ENCODE measurements at places on chromosomes 5 and 9. TPM values are rescaled to one million over a fixed set of nuclear protein-coding genes. Genes with fewer than 3 reads are reported as not detected.

The PPWD1 gene
- 61.7 TPM for total RNA-seq

The PCDHB10 gene
- total RNA-seq, result not detected

DNA sequence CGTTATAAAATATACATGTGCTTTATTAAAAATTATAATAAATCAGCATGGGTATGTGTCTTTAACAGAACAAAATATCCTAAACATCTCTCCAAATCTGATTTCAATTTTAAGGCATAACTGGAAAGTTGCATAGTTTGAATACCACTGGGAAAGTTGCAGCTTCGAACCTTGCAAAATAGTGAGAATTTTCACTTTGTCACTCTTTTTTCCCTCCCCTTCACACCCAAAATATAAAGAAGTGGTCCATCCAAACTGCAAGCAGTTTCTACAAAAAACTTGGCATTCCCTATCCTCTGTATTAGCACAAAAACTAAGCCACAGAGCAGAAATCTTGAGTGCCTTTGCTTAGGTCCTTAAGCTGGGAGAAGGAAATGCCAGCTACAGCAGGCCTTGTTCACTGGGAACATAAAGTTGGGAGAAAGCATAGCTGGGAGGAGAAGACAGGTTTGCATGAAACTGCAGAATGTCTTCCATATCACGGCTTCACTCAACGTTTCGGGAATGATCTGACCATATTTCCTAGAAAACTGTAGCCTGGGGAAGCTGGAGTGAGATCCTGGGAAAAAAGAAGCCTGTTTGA lies 400.3 kb downstream of the EBF1 start:
- DNase-seq, result no peak

The ACSL6 gene
- total RNA-seq, result 26.5 TPM

The CLIC3 gene
- total RNA-seq, result 2.6 TPM

- DNase-seq, result no peak
Observed at GRCh38 chr5:11126844-11127243, 365.8 kb upstream of the DAP start.

DNA sequence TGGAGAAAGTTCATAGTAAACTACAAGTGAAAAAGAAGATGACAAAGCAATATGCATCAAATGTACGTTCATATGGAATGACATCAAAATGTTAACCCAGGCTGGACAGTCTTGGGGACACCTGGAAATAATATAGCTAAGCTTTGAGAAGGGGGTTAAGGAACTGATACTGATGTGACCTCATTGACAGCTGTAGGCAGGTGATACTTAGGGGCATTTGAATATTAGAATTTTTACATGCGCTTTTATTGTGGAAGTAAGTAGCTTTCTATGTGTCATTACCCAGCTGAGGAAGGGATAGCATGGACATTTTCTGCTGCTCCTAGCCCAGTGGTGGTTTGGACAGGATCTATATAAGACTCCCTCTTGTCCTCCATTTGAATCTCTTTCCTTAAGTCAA lies 299.7 kb downstream of the CWC27 start:
- DNase-seq, result no peak

DNA sequence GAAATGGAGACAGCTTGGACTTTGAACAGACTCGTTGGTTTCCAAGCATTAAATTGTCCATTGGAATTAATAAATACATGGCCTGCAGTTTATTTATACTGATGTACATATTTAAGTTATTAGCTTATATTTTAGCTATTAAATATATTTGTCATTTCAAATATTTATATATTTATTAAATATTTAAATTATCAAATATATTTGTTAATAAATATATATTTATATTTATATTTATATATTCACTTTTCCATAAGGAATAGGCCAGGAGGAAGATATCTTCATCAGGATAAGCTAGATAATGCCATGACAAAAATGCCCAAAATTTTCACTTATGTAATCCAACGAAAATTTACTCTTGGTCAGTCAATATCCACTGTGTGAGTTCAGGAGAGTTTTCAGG lies 229.9 kb downstream of the ZNF608 start:
- DNase-seq, result no peak

The SLCO4C1 gene
- 0.25 TPM for total RNA-seq

The PLGRKT gene
- 35.0 TPM for total RNA-seq

DNA sequence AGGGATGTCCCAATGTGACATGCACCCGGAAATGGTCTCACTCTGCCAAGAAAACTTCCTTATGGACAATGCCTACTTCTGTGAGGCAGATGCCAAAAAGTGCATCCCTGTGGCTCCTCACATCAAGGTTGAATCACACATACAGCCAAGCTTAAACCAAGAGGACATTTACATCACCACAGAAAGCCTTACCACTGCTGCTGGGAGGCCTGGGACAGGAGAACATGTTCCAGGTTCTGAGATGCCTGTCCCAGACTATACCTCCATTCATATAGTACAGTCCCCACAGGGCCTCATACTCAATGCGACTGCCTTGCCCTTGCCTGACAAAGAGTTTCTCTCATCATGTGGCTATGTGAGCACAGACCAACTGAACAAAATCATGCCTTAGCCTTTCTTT lies 37.6 kb upstream of the CCDC152 start:
- DNase-seq, result no peak

- no peak for DNase-seq
Observed at GRCh38 chr5:131258733-131259132, 5.1 kb upstream of the CDC42SE2 start.

GRCh38 chr9:94948567-94949235 lies 222.2 kb downstream of the AOPEP start:
- no peak for DNase-seq

The MTREX gene
- total RNA-seq, result 76.1 TPM
